Cardiac atrium fibroblast (primary cell): ENCODE measurements at places on chromosomes 7 and 10. TPM values are rescaled to one million over a fixed set of nuclear protein-coding genes. Genes with fewer than 3 reads are reported as not detected.

Gene CDH23
- total RNA-seq: 0.18 TPM in 1 of 2 replicates, not detected in the other

Gene REPIN1
- total RNA-seq: 48.1 and 48.2 TPM in 2 replicates

Gene PON3
- not detected in 2 replicates for total RNA-seq

Gene MARVELD1
- total RNA-seq: 30.7 and 43.3 TPM in 2 replicates

Gene WDFY4
- total RNA-seq: not detected in 2 replicates

Gene PRSS37
- not detected in 2 replicates for total RNA-seq

Gene CROT
- 10.4 and 11.0 TPM in 2 replicates for total RNA-seq

Gene NKX2-3
- not detected in 2 replicates for total RNA-seq

Gene MUC12
- 5.7 TPM in 1 of 2 replicates, not detected in the other for total RNA-seq

Gene FAM20C
- total RNA-seq: 34.5 and 48.3 TPM in 2 replicates

Gene PIP
- total RNA-seq: 0.32 and 2.9 TPM in 2 replicates

Gene RET
- under 0.01 TPM in 1 of 2 replicates, not detected in the other for total RNA-seq

Gene TMEM176B
- not detected in 2 replicates for total RNA-seq

Gene UBE2D1
- 4.7 and 10.5 TPM in 2 replicates for total RNA-seq

Gene CYP3A7
- total RNA-seq: not detected in 2 replicates

Gene MEOX2
- total RNA-seq: 0.81 and 1.8 TPM in 2 replicates

Gene FXYD4
- not detected in 2 replicates for total RNA-seq

Gene PROSER2
- total RNA-seq: 9.1 and 12.3 TPM in 2 replicates

Gene NEUROD6
- not detected in 2 replicates for total RNA-seq

Gene H2BK1
- not detected in 2 replicates for total RNA-seq

Gene AVL9
- 17.1 and 17.2 TPM in 2 replicates for total RNA-seq

Gene VWA2
- not detected in 2 replicates for total RNA-seq

Gene SLC26A3
- not detected in 2 replicates for total RNA-seq

Gene BICC1
- 81.6 and 121 TPM in 2 replicates for total RNA-seq

Gene ADAM8
- total RNA-seq: 0.32 TPM in 1 of 2 replicates, not detected in the other

Gene ZP3
- 0.54 and 2.3 TPM in 2 replicates for total RNA-seq

Gene SFMBT2
- total RNA-seq: 2.4 and 2.9 TPM in 2 replicates

Gene SLIT1
- total RNA-seq: not detected in 2 replicates

Gene ZPBP
- not detected in 2 replicates for total RNA-seq

Gene FOXP2
- total RNA-seq: 0.16 TPM in 1 of 2 replicates, not detected in the other

Gene TMEM196
- not detected in 2 replicates for total RNA-seq

Gene C10orf105
- total RNA-seq: not detected in 2 replicates

Gene TUBB8
- not detected in 2 replicates for total RNA-seq

Gene PTPN20
- not detected in 2 replicates for total RNA-seq

Gene PGAM2
- total RNA-seq: 1.3 TPM in 1 of 2 replicates, not detected in the other

Gene MAGI2
- 0.81 and 1.3 TPM in 2 replicates for total RNA-seq

Gene LFNG
- 4.5 and 6.8 TPM in 2 replicates for total RNA-seq

Gene ECHDC3
- total RNA-seq: 21.5 and 22.0 TPM in 2 replicates

Gene CAMK1D
- total RNA-seq: 1.6 and 2.9 TPM in 2 replicates

Gene INPP5A
- total RNA-seq: 30.5 and 31.2 TPM in 2 replicates

Gene FAM237B
- total RNA-seq: not detected in 2 replicates

Gene SLC18A3
- 1.3 TPM in 1 of 2 replicates, not detected in the other for total RNA-seq

Gene HOXA7
- not detected in 2 replicates for total RNA-seq

Gene CTNNA3
- not detected in 2 replicates for total RNA-seq

Gene CPXM2
- total RNA-seq: 0.18 and 2.1 TPM in 2 replicates

Gene ABCB8
- total RNA-seq: 26.9 and 33.6 TPM in 2 replicates

Gene GNGT1
- total RNA-seq: not detected in 2 replicates

Gene MSMB
- not detected in 2 replicates for total RNA-seq

Gene SH2D4B
- not detected in 2 replicates for total RNA-seq

Gene DLD
- 24.8 and 61.4 TPM in 2 replicates for total RNA-seq

Gene TRPV5
- not detected in 2 replicates for total RNA-seq

Gene CTAGE4
- total RNA-seq: under 0.01 and 0.65 TPM in 2 replicates

Gene TSC22D4
- total RNA-seq: 53.6 and 78.3 TPM in 2 replicates

Gene LRRC17
- 242 and 367 TPM in 2 replicates for total RNA-seq

Gene DYDC2
- not detected in 2 replicates for total RNA-seq
